Testis (tissue), 5 donors: ENCODE measurements at places on chromosomes 2 and 18.

- DNase-seq, result no peak
Measured at GRCh38 chr2:120203251-120204021, 19.8 kb downstream of the TMEM185B start.

DNA sequence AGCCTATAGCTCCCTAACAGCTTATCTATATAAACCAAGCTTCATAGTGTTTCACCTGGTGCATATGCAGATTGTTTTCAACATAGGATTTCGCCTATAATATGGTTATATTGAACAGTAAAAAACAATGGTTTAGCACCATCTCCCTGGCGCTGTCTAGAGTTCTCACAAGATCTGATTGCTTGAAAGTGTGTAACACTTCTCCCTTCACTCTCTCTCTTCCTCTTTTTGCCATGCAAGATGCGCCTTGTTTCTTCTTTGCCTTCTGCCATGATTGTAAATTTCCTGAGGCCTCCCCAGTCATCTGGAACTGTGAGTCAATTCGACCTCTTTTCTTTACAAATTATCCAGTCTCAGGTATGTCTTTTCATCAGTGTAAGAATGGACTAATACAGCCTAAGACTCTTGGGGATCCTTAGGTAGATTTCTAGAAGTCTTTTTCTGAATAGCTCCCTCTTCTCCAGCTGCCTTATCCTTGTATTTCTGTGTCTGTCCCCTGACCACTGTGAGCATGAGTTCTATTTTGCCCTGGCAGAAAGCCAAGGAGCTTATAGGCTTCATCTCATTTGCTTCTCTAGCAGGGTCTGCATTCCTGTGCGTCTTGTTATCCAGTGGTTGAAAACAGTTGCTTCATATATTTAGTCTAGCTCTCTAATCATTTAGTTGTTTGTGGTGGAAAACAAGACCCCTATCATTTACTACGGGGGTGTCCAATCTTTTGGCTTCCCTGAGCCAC is 401.6 kb downstream of the GPD2 start:
- no peak for DNase-seq

- no peak for DNase-seq
Measured at GRCh38 chr2:97858442-97858841, 137.3 kb downstream of the TMEM131 start.

DNA sequence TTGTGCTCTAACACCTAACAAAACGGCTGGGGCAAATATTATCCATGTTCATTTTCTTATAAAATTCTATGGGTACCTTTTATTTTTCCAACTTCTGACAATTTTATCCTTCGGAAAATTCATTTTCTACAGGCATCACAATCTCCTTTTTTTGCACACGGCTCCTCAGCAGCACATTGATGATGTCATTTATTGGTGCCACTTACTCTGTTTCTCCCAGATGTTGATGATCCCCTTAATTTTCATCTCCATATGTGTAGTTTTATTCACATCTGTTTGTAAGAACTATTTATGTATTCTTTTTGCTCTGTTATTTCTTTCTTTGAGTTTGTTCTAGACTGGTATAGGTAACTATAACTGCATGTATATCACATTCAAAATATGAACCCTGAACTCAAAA is 1660.8 kb upstream of the DDX18 start:
- DNase-seq, result no peak

DNA sequence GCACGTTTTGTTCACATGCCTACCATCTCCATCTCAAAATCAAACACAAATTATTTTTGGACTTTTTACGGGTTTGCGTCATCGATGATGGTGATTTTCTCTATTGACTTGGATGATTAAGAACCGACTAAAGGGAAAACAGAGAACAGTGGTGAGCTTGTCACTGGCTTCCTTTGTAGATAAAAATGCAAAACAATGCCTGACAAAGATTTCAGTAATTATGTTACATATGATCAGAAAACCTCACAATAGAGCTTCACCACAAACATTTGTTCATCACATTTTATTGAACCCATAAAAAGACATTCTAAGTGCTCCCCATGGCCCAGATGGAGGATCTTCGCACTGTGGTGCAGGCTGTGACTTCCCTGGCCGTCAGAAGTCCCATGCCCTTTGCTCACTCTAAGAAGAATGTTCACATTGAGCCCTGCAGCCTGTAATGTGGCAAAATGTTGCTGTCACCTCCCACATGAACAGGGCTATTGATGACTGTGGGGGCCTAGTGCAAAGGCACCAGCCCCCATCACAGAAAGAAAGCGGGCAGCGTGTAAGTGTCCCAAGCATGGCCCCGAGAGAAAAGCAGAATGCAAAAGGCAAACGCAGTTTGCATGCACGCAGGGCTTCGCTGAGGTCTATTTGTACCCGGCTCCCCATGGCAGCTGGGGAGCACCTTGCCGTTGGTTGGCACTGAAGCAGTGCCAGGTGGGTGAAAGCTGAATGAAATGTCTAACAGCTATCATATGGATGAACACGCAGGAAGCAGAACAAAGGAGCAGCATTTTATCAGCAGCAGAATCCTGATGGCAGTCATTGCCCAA is 60.6 kb downstream of the BCL2 start:
- DNase-seq, result peak; percentile 77

DNA sequence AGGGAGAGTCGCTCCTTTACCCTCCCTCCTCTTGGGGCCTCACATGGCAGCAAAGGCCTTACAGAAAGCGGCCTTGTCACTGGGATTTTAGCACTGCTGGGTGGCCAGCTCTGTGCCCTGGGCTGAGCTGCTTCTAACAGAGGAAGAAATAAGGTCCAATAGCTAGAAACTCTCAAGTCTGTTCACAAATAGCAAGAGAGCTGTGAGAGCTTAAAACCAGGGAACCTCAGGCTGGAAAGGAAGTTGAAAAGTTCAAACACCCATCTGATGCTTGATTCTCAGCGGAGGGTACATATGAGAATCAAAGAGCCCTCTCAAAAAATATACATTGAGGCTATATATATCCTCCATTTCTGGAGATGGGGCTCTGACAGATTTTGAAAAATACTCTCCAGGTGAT is 54.7 kb downstream of the ST6GAL2 start:
- no peak for DNase-seq

- DNase-seq, result no peak
Measured at GRCh38 chr2:23289671-23290070, 95.3 kb upstream of the KLHL29 start.

GRCh38 chr2:196431076-196431475 is 208.4 kb upstream of the CCDC150 start:
- no peak for DNase-seq

DNA sequence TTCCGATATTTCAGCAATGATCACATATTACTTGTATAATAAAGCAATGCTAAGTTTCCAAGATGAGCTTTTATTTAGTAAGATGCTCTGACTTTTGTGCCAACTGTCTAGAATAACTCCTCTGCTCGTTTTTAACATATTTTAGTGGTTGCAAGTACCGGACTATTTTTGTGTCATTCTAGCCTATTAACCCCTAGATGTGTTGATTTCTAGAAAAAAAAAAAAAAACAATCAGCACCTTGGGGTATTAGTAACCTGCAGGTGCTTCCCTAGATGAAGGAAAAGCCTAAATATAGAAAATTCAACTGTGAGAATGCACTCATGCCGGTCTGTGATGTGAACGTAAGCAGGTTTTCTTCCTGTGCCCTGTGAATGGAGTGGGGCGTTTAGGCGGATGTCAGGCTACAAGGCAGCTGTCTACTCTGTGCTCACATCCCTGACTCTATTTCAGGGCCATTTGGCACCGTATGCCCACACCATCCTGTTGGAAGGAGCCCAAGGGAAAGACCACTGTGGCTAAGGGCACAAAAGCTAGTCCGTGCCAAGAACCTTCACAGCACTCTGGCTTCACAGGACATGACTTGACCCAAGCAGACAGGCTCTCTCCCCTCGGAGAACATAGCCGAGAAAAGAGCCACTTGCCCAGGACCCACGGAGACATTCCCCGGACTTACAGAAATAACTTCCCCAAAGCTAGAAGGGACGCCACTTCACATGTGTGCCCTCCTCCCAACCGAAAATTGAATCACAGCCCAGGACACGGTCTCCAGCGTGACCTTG is 60.9 kb upstream of the AGAP1 start:
- DNase-seq, result peak; percentile 24

GRCh38 chr2:69514819-69515218 is 77.6 kb upstream of the NFU1 start:
- no peak for DNase-seq

- DNase-seq, result no peak
Measured at GRCh38 chr2:49569176-49569575, 414.9 kb upstream of the FSHR start.

DNA sequence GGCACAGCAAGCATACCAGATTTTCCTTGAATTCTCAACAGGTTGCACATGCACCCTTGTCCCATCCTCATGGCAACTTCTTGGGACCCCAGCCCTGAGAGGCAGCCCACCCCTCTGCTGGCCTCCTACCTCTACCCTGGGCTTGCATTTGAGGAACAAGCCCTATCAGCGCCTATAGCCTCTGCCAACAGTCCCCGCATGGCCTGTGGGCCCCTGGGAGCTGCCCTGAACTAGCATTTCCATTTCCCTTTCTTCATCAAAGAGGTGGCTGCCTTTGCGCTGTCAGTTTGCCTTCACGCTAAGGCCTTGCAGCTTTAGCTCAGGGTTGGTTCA is 5.4 kb upstream of the ZAP70 start:
- DNase-seq, result no peak

- DNase-seq, result no peak
Measured at GRCh38 chr2:182316950-182317349, 109.9 kb downstream of the PDE1A start.

DNA sequence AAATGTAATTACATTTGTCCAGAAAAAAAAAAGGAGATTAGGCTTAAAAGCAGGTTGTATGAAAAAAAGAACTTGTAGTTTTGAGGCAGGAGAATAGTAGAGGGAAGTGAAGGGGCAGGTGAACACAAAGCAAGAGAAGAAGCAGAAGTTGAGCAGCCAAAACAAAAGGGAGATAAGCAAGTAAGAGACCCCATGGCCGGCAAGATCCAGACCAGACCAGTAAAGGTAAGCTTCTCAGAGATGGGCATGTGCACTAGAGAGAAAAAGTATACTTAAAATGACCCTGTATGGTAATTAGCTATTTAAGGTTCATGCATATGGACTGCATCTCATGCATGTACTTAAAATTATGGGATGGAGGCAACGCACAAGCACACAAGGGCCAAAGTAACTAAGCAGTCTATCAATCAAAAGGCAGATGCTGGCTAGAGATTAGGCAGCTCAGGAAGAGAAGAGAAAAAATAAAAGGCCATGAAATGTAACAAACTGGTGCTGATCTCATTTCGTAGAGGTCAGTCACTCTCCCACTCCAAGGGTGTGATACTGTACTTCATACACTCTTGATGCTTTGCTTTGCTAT is 9.7 kb downstream of the SIGLEC15 start:
- no peak for DNase-seq

DNA sequence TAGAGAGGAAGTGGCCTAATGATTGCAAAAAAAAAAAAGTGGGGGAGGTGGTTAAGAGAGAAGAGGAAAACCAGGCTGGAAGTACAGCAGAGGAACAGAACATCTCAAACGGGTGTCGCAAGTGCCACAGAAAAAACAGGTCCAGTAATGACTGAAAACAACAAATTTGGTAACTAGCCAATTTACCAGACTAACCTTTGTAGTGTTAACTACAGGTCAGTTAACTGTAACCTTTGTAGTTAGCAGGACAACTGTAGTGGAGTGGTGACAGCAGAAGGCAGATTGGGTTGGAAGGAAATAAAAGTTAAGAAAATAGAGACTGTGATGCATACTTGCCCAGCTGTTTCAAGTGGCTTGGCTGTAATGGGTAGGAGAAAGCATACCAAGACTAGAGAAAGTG is 91.4 kb upstream of the CHST9 start:
- no peak for DNase-seq

- DNase-seq, result no peak
Measured at GRCh38 chr18:25825056-25825455, 265.4 kb downstream of the SS18 start.

DNA sequence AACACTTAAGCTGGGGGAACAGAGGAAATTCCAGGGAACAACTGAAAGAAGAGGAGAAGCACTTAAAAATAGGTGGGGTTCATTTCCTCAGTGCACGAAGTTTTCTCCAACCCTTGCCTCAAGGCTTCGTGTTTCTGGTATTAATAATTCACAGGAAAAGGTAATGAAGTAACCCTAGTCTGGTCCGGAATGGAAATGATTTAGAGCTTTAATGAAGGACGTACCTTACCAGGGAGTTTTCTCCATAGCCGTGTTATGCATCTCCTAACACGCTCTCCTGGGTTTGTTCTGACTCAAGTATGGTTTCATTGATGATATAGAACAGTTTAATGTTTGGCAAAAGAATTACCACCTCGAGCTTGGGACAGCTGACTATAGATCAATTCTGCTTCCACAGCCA is 214.2 kb downstream of the MTX2 start:
- no peak for DNase-seq

GRCh38 chr2:20594957-20595356 is 55.9 kb downstream of the HS1BP3 start:
- no peak for DNase-seq

- no peak for DNase-seq
Measured at GRCh38 chr2:229943171-229943570, 20.9 kb downstream of the FBXO36 start.

- no peak for DNase-seq
Measured at GRCh38 chr18:78113136-78113939, 863.7 kb downstream of the GALR1 start.

GRCh38 chr2:13495051-13495450 is 778.3 kb downstream of the TRIB2 start:
- no peak for DNase-seq

GRCh38 chr2:96685577-96686459 is 43.3 kb downstream of the FER1L5 start:
- no peak for DNase-seq

- no peak for DNase-seq
Measured at GRCh38 chr2:157287160-157287559, 29.7 kb downstream of the GALNT5 start.

GRCh38 chr2:70717431-70718038 is 50.5 kb downstream of the ADD2 start:
- no peak for DNase-seq

DNA sequence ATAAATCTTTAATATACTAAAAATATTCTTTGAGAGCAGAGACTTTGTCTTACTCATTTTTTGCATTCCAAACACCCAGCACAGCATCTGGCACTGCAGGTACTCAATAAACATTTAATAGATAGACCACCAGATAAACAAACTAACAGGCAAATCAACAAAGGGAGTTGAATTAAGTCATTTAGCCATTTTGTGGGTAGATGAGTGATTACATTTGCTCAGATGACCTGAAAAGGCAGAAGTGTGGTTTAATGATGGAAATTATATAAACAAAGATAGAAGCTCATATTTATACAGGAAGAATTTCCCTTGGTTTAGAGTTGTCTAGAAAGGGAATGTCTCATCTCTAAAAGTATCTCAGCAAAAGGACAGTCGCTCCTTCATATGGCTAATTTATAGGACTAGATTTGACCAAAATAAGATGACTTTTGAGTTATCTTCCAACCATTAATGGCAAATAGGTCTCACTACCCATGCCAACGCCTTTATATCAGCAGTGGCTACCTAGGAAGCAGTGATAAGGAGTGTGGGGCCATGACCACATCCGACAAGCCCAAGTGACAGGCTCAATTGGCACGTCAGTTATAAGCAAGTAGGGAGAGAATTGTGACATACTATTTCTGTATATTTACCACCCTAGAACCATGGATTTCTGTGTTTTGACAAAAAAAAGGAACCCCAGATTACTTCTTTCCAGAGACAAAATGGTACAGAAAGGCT is 173.5 kb downstream of the ATAD2B start:
- DNase-seq, result no peak
